ENCODE measurements at places on chromosomes 2 and 18.

GRCh38 chr2:64348386-64349130, 105.4 kb upstream of the LGALSL start:
- DNase-seq, result no peak

DNA sequence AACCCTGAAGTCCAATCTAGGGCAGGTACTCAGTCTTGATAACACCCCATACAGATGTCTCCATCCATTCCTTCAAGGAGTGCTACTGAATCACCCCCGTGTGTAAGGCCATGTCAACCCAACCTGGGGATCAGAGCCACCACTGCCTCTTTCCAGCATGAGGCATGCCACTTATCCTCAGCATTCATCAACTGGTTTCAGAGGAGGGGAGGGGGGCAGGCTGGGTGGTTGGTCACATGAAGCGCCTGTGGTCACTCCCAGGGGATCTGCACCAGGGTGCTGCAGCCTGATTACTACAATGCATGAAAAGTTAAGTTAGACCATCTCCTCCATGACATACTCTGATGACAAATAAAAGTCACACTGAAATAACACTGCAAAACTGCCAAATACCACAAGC, 65.0 kb downstream of the UXS1 start:
- DNase-seq, result no peak

- DNase-seq, result peak; percentile 77
Observed at GRCh38 chr2:231714639-231715498, 6.5 kb downstream of the PTMA start.

GRCh38 chr2:200791905-200792304, 19.8 kb upstream of the BZW1 start:
- no peak for DNase-seq

- DNase-seq, result no peak
Observed at GRCh38 chr18:48889115-48889941, 61.4 kb downstream of the SMAD7 start.

- no peak for DNase-seq
Observed at GRCh38 chr2:67388680-67389079, 8.5 kb upstream of the ETAA1 start.

DNA sequence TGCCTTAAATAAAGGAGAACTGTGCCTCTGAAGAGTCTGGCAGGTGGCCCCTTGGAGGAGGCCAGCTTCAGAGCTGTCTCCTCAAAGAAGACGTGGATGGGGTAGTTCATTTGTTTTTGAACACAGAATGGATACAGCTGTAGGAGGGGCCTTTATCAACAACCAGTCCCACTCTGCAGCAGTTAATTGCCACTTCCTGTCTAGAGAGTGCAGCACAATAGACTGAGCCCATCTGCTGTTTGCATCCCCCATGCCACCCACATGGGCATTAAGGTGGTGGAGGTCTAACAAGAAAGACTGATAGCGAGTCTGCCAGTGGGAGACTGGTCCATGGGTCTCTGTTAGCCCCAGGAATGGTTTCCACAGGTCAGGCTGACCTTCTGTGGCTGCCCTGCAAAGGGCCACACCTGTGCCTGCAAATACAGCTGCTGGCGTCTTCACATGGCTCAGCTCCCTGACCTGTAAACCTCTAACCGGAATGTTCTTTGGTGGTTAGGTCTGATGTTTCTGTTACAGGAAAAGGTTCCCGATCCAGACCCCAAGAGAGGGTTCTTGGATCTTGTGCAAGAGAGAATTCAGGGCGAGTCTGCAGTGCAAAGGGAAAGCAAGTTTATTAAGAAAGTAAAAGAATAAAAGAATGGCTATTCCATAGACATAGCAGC, 153.3 kb upstream of the ITGA6 start:
- DNase-seq, result no peak

Measured in activated naive CD4-positive, alpha-beta T cell (primary cell).